ENCODE measurements at places on chromosomes 6 and 20.

- no peak for DNase-seq
These were observed 143.5 kb downstream of the ZFP64 start for GRCh38 chr20:52047811-52048764.

DNA sequence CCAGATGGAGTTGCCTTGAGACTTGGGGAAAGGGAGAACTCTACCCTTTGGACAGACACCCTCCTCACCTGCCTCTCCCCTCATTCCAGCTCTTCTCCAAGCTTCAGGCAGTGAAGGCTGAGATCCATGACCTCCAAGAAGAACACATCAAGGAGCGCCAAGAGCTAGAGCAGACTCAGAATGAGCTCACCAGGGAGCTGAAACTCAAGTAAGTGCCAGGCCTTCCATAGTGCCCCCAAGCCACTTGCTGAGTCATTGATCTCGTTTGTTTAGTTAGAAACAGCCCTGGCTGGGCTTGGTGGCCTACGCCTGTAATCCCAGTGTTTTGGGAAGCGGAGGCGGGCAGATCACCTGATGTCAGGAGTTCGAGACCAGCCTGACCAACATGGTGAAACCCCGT is 39.2 kb downstream of the KIF3B start:
- DNase-seq: no peak

- no peak for DNase-seq
These were observed 67.7 kb downstream of the KIF6 start for GRCh38 chr6:39657355-39658135.

GRCh38 chr6:131003488-131004386 is 59.3 kb downstream of the EPB41L2 start:
- no peak for DNase-seq

DNA sequence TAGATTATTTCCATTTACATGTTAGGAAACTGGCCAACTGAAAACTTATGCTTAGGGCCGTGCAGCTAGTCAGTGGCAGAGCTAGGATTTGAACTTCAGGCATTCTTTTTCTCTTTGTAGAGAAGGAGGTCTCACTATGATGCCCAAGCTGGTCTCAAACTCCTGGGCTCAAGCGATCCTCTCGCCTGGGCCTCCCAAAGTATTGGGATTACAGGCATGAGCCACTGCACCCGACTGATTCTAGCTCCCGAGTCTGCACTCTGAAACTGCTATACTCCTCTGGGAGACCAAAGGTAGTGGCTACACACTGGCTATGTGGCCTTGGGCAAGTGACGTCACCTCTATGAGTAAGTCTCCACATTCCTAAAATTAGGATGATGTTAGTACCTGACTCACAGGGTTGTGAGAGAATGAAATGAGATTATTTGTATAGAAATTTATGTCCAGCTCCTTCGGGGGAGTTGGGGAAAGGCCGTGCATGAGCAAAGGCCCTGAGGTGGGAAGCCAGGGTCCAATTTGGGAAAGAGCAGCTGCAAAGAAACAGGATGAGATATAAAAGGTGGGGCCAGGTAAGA is 6.4 kb downstream of the PLTP start:
- DNase-seq: no peak
